NCI-H2081 (cell line): ENCODE measurements at places on chromosomes 5 and 9.

DNA sequence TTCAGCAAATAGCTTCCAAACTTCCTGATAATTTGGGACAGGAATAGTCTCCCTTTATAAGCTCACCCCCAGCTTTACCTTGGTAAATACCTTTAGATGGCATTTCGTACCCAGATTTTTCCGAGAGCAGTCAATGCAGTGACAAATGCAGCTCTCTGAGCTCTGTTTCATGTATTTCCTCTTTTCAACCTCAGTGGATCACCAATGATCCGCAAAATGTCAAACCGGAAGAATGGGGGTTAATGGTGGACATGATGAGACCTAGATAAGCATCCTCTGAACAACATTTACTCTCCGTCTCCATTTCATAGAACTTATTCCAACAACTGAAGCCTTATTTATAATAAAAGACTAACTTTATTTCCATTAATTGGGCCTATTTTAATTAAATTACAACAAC lies 227.3 kb downstream of the MCTP1 start:
- no peak for DNase-seq

- no peak for DNase-seq
Measured at GRCh38 chr5:33855396-33855795, 36.4 kb downstream of the ADAMTS12 start.

DNA sequence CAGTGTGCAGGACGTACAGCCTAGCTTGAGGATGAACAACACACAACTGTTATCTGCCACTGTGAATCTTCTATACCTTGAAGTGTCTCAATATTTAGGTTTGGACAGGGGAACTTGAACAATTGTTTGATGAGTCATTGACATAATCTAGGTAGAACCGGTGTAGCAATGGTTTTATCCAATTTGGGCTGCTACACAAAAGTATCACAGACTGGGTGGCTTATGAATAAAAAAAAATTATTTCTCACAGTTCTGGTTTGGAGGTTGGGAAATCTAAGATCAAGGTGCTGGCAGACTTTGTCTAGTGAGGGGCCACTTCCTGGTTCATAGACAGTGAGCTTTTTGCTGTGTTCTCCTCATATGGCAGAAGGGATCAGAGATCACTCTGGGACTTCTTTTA lies 359.7 kb downstream of the HCN1 start:
- DNase-seq: no peak

GRCh38 chr9:30534896-30535295 lies 1849.5 kb upstream of the ACO1 start:
- no peak for DNase-seq

DNA sequence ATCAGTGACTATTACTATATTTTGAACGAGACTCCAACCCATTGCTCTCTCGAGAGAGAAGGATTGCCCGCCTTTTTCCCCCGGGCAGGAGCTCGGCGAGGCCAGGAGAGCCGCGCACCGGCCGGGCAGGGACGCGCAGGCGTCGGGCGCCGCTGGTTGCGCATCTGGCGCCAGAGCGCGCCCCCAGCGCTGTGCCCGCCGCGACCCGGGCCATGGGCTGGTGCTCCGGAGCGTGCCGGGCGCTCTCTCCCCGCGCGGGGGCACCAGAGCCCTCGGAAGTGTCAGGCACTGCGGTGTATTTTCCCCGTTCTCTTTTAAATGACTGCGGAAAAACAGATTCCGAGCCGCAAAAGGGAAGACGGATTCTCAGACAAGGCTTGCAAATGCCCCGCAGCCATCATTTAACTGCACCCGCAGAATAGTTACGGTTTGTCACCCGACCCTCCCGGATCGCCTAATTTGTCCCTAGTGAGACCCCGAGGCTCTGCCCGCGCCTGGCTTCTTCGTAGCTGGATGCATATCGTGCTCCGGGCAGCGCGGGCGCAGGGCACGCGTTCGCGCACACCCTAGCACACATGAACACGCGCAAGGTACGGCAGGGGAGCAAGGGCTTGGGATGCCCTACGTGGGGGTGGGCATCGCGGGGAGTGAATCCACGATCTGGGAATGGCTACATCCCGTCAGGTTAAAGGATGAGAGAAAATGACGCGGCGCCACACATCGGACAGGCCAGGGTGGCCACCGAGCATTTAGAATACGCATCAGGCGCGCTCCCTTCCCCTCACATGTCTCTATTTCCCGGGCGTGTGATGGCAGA lies 1.1 kb upstream of the NTRK2 start:
- DNase-seq: peak; percentile 85

DNA sequence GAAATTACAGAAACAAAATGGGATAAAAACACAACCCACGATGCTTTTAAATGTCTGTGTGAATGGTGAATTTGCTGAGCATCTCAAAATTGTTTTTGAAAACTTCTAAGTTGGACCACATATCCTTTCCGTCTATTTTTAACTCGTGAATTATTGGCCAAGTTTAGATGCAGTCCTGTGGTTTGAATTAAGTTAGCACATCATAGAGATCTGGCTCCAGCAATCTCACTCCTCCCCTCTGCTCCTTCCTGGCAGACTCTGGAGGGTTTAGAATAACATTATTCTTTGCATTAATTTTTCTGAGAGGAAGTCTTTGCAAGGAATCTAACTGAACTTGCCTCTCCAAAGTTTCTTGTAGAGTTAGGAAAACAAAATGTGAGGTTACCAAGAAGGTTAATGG lies 14.5 kb upstream of the ANKRD55 start:
- no peak for DNase-seq

- no peak for DNase-seq
Measured at GRCh38 chr9:122265149-122265915, 650 bp downstream of the MRRF start.

GRCh38 chr5:163880302-163880701 lies 374.9 kb downstream of the MAT2B start:
- DNase-seq: no peak

DNA sequence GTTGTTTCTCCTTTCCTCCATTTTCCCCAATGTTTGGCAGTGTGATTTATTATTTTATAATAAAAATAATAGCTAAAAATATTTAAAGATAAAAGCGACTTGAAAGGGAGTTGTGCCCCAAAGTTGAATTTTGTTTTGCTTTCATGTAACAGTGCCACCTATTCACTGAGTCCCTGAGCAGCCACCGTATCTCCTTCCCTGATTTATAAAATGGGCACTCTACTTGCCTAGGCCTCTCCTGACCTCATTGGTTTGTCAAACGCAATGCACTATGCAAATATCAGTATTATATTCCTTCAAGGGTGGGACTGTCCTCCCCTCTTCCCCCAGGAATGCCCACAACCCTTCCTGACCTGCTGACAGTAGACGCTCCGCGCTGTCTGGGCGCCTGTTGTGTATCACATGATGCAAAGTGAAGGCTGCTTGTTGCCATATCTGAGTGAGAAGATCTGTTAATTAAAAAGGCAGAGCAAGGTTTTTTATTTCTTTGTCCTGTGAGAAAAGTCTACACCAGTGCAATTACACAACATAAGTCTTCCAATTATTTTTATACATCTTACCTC lies 81.4 kb downstream of the TTC39B start:
- no peak for DNase-seq

DNA sequence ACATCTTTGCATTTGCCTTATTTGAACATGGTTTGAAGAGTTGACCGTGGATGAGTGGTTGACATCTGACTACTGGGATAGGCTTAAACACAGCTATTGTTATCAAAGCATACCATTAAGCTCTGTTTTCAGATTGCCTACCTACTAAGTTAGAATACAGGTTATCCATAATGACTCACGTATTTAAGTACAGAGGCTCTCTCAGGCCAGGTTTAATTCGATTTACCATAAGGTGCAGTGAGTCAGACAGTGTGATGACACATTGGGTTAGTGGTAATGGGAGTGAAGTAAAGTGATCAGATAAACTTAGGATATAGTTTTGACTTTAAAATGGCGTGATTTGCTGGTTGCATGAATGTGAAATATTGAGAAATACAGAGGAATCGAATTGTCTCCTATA lies 732.0 kb upstream of the CTNND2 start:
- no peak for DNase-seq

DNA sequence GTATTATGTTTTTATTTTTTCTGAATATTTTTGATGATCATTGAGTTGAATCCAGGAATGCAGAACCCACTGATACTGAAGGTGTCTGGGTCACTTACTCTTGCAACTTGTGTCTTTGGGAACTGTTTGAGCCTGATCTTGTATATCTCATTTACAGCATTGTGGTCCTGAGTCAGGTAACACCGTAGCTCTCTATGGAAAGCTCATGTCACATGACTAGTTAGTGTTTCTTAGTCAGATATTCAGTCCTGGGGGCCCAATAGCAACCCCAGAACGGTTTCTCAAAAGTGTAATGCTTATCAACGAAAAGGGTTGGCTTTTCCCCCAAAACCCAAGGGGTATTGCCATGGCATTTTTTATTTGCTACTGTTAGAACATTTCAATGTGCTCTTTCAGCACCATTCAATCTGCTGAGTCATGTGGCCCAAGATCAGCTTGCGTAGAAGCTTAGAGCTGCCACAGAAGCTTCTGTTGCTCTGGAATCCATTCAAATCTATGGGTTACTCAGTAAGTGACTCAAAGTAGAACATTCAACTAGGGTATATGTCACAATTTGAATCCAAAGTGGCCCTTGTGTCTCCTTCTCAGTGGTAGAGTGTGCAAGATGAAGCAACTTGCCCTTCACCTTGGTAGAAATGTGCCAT lies 12.1 kb upstream of the PTAR1 start:
- no peak for DNase-seq

- no peak for DNase-seq
Measured at GRCh38 chr5:178730940-178731265, 444 bp upstream of the ZNF354A start.

DNA sequence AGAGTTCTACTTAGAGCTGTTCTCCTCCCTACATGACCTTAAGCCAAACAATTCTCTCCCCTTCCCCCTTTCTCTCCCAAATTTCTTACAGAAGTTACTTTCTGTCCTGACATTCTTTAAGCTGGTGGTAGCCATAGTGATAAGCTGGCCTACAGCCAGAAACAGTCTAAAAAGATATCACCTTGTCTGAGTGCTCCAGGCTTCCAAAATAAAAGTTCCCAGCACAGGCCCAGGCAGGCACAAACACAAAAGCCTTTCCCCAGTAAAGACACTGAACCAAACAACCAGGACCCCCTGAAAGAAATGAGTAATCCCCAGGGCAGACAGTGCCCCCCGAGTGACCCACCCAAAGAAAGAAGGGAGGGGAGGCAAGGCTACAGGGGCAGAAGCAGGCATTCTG lies 19.2 kb downstream of the SIL1 start:
- no peak for DNase-seq

DNA sequence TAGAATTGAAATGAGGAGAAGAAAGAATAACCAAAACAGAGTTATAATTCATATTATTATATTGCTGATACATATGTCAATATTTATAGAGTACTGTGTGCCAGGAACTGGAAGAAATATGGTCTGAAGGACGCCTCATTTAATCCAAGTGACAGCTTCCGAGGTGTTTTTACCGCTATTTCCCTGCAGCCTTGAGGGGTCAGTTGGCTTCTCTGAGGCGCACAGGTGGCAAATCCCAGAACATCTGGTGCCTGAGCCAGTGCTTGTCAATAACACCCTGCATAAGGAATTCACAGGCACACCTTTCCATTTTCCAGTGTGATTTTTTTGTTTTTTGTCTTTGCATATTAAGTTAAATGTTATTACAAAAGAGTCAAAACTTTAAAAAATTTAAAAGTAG lies 43.3 kb upstream of the CTSL start:
- DNase-seq: peak; percentile 30

GRCh38 chr9:81682797-81683196 lies 6.5 kb downstream of the TLE1 start:
- DNase-seq: no peak

DNA sequence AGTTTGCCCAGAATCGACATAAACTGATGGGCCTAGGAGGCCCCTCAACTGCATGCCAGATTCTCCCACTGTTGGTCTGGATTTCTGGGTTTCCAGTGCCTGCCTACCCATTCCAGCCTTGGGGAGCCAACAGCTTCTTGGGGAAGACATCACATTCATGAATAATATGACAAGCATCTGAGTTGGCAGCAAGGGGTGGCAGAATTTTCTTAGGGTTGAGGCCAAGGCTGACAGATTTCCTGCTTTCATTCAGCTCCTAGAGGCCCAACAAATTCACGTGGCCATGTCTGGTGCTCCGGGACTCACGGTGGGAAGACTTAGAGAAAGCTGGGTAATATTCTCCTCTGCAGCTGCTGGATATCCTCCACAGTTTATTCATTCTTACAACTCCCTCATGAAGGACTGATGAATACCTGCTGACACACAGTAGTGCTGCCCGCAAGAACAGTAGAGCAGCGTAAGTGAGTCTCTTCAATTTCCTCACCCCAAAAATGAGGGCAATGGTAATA lies 305.0 kb upstream of the TNC start:
- no peak for DNase-seq

- DNase-seq: no peak
Measured at GRCh38 chr9:84659313-84659712, 10.2 kb upstream of the NTRK2 start.

DNA sequence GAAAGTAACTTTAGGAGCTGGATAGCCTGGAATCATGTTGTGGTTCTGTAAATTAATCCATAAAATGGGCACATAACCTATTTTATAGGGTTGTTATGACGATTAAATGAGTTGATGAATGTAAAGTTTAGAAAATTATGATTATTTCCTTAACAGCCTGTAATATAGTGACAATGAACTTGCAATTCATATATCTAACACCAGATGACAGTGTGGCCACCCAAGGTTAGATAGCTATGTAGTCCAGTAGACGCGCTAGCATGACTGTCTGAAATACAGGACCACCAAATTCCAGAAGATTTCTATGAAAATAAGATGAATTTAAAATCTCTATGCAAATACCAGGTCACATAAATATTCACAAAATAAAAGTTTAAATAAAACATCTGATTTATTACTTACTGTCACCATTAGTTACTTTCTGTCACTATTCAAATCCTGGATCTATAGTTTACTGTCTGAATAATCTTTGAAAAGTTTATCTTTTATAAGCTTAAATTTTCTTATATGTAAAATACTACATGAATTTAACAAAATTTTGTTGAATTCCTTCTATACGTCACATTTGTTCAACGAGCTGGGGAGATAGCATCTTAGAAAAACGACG lies 26.1 kb upstream of the MACIR start:
- peak; percentile 22 for DNase-seq

DNA sequence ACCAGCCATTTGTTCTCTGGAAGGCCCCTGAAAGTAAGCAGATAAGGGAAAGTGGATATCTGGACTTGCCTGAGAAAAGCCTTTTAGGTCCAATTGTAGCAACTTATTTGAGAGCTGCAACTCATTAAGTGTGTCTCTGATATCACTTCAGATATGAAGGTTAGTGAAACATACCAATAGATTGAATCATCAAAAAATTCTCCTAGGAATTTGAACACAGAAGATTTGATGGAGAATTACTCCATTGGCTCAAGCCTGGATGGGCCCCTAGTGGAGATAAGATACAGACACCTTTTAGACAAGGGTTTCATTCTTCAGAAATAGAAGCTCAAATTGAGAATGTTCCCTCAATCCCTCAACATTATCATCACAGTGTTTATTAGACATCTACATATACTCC lies 356.7 kb downstream of the NDUFS4 start:
- DNase-seq: no peak

- no peak for DNase-seq
Measured at GRCh38 chr9:126664900-126665643, 51.3 kb downstream of the LMX1B start.
